Myocyte (in vitro differentiated cells): ENCODE measurements at places on chromosomes 5 and 9.

GRCh38 chr9:129333617-129334104 lies 155.6 kb upstream of the IER5L start:
- DNase-seq, result no peak

- peak; percentile 25 for DNase-seq
Observed at GRCh38 chr5:67992923-67993322, 222.6 kb upstream of the PIK3R1 start.

DNA sequence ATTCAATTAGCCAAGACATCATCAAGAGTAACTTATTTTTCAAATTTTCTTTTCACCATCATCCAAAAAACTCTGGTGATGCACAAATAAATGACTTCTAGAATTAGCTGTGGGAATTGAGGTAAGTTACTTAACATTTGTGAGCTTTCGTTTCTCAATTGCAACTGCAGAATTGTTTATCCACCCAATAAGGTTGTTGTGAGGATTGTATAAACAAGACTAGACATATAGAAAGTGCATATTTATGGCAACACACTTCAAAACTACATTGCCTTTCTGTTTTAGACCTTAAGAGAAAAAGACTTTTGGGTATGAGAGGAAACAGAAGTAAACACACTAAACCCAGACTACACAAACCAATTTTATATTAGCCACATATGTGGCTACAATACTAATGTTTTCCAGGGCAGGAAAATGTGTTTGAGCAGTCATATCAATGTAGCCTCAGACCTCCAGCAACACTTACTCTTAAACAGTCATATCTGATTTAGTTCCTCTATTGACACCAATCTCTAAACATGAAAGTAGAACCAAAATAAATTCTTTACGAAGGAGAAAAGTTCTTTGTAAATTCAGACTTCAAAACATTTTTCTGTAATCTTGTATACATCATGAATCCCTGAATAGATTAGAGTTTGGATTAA lies 488.0 kb upstream of the CYLC2 start:
- DNase-seq, result no peak

DNA sequence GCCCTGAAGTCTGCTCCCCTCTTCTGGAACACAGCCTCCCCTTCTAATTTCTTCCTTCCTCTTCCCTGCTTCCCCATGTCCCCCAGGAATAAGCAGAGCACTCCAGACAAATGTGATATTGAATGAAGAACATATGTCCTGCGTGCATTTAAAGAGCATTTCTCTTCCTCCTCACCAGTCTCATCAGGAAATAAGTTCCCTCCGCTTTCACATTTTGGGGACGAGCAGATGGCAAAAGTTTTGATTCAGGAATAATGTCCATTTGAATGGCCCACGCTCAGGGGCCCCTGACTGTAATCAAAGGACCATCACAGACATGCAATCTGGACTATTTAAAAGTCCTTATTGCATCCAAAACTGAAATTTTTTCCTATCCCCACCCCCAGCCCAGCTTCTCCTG lies 316.1 kb downstream of the CDK5RAP2 start:
- DNase-seq, result no peak

DNA sequence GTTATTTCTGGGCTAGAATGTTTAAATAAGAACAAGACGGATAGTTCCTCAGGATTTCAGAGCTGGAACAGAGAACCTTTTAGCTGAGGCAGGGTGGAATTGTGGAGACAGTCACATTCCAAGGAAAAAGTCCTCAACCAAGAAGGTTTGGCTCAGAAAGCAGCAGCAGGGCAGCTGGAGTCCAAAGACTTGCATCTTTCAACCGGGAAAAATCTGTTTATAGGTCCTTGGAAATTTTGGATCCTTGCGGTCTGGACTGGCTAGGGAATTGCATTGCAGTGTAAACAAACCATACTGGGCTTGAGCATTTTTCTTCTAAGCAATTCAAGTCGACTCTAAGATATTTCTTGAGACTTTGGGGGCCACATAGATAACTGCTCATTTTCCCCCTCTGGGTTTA lies 40.8 kb upstream of the HMHB1 start:
- DNase-seq, result no peak

DNA sequence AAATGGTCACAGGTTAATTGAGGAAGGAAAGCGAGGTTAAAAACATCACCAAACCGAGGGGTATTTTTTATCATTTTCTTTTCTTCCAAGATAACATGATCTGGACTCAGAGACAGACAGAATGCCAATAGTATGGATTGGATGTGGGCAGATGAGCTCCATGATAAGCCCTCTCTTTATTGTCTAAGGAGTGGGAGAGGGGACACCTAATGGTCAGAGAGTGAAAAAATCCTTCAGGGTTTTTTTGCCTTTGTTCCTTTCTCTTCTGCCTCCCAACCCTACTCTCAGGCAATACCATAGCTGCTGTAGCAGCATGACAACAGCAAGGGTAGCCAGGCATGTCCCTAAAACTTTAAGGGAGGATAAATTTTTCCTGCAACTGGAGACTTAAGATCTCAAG lies 94.7 kb downstream of the DIRAS2 start:
- DNase-seq, result no peak

DNA sequence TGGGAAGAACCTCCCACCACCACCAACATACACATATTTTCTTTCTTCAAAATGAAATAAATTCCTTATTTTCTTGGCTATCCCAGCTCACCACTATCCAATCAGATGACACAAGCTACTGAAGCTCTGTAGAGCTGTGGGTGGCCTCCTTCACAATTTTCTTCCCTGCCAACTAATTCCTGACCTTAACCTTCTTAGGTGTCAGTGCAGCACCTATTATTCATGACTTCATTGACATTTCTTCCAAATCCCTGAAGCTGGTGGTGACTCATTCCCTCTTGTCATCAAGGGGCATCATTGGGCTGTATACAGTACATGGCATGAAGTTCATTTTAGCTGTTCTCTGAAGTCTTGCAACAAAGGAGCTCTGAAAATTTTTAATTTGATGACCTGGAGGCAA lies 42.0 kb upstream of the ADRA1B start:
- no peak for DNase-seq

GRCh38 chr5:34915856-34916192 lies 313 bp downstream of the BRIX1 start:
- DNase-seq, result no peak

DNA sequence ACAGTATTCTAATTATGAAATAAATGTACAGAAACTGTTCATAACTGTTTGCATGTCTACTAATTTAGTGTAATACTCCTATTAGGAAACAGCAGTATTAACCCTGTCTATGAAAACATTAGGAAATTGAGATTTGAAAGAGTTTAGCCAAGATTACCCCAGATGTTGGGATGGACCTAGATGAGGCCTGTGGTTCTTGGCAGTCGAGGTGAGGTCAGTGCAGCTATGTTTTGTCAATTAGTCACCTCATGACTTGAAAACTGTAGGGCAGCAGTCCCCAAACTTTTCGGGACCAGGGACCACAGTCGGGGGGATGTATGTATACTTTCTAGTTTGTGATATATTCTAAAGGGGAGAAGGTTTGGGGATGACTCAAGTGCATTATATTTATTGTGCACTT lies 4.7 kb downstream of the LNPEP start:
- peak; percentile 7 for DNase-seq

GRCh38 chr5:149581931-149582768 lies 852 bp downstream of the ARHGEF37 start:
- no peak for DNase-seq

DNA sequence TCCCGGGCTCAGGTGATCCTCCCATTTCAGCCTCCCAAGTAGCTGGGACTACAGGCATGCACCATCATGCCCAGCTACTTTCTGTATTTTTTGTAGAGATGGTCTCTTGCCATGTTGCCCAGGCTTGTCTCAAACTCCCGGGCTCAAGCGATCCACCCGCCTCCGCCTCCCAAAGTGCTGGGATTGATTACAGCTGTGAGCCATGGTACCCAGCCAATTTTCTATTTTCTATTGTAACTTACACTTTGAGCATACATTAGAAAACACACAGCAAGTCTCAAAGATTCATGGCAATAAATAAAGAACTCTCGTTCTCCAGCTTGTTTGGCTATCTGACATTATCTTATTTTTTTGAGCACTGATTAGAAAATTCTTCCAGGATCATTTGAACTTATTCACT lies 228.7 kb downstream of the ADAMTS6 start:
- no peak for DNase-seq

- no peak for DNase-seq
Observed at GRCh38 chr5:37975531-37975930, 135.7 kb upstream of the GDNF start.

GRCh38 chr9:79591458-79591857 lies 19.7 kb downstream of the TLE4 start:
- DNase-seq, result no peak

DNA sequence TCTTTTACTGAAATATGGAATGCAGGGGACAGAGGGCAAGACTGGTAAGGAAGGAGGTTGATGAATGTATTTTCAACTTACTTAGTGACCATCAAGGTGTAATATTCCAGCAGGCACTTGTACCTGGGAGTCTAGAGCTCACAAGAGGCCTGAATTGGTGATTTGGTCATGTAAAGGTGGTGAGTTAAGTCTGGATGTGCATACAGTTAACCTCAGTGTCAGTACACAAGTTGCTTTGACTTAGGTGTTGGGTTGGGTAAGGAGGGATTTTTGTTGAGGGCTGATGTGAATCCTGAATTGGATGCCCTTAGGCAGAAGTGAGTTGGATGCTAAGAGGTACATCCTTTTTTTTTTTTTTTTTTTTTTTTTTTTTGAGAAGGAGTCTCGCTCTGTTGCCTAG lies 7.4 kb downstream of the SREK1 start:
- DNase-seq, result no peak

GRCh38 chr5:35803191-35803651 lies 53.5 kb upstream of the IL7R start:
- DNase-seq, result peak; percentile 81

- DNase-seq, result no peak
Observed at GRCh38 chr5:67409126-67409777, 212.7 kb upstream of the CD180 start.

DNA sequence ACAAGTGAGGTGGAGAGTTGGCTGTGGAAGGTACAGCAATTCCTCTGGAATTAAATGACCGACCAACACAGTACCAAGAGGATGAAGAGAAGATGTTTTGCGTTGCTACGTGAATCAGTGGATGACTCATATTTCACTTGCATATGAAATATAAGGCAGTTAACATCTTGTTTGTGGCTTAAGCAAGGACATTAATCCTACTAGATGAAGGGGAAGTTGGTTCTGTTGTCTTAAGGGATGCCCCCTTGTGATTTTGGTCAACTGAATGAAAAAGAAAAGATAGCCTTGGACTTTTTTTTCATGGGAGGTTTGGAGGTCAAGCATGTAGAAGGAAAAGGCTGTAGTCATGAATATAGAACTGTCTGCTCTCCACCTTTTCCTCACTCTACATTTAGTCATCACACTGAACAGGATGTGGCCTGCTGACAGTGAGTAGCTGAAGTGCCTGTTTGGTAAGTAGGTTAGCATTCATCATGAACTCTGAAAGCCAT lies 33.9 kb downstream of the VLDLR start:
- DNase-seq, result peak; percentile 46

- DNase-seq, result peak; percentile 85
Observed at GRCh38 chr5:132070460-132071337, 2.9 kb upstream of the CSF2 start.

- DNase-seq, result no peak
Observed at GRCh38 chr5:154359221-154359573, 86.6 kb upstream of the SAP30L start.

- no peak for DNase-seq
Observed at GRCh38 chr9:131628459-131629225, 83.3 kb downstream of the PRRT1B start.

DNA sequence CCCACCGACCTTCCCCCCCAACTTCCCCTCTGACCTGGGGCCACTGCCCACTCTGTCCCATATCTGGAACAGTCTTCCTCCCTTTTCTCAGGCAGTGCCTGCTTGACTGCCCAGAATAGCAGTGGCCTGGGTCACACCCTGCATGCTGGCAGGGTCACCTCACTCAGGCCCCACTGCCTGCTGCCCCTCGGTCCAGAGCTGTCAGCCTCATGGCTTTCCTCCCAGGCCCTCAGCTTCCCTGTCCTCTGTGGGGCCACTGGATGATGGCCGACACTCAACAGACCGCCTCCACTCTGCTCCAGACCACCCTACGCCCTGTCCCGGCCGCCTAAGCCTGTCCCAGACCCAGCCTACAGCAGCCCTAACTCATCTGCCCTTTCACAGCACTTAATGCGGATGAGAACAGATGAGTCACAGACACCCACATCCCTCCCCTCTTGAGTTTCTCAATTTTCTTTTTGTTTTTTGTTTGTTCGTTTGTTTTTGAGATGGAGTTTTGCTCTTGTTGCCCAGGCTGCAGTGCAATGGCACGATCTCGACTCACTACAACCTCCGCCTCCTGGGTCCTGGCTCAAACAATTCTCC lies 5.9 kb downstream of the PNPLA7 start:
- no peak for DNase-seq

GRCh38 chr9:76729980-76730737 lies 34.1 kb upstream of the PCA3 start:
- no peak for DNase-seq

GRCh38 chr5:150640311-150641005 lies at the start of gene SYNPO:
Gene SYNPO, plus strand, starts transcription at chr5:150640660. Its CDS starts 7,616 bp downstream, at chr5:150648276.
- DNase-seq, result peak; percentile 64

- DNase-seq, result no peak
Observed at GRCh38 chr5:307306-307705, 14.2 kb upstream of the AHRR start.

DNA sequence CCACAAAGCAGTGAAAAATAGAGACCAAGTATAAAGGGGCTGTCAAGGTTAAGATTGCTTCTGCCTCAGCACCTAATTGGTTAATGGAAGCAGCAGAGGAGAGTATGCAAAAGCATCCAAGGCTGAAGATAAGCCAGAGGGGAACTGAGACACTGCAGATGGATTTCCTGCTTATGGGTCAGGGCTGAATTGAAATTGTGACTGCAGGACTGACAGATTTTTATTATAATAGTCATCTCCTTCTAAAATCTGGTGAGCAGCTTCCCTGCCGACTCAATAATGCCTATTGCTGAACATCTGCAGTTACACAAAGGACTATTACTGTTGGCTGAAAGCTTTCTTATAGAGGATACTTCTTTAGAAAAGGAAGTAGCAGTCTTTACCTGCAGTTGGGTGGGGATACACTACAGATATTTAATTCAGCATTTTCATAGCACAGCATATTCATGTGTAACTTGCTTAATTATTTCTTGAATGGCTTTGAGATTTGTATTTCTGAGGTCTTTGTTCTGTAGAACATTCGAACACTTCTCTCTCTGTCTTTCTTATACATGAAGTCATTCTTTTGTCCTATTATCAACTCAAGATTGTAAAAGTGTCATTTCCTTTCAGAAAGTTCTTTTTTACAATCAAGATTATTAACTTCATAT lies 363.0 kb upstream of the RIOK2 start:
- DNase-seq, result no peak

DNA sequence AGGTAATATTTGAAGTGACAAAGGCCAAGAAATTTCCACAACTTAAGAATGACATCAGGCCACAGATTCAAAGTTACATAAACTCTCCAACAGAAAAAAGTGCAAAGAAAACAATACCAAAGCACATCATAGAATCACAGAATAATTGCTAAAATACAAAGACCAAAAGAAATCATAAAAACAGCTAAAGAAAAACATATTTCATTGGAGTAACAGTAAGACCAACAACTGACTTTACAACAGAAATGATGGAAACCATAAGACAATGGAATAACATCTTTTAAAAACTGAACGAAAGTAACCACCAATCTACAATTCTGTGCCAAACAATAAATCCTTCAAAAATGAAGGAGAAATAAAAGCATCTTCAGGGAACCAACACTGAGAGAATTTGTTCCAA lies 38.3 kb downstream of the ZDHHC21 start:
- DNase-seq, result peak; percentile 5
